ENCODE measurements at places on chromosomes 6 and 20.

DNA sequence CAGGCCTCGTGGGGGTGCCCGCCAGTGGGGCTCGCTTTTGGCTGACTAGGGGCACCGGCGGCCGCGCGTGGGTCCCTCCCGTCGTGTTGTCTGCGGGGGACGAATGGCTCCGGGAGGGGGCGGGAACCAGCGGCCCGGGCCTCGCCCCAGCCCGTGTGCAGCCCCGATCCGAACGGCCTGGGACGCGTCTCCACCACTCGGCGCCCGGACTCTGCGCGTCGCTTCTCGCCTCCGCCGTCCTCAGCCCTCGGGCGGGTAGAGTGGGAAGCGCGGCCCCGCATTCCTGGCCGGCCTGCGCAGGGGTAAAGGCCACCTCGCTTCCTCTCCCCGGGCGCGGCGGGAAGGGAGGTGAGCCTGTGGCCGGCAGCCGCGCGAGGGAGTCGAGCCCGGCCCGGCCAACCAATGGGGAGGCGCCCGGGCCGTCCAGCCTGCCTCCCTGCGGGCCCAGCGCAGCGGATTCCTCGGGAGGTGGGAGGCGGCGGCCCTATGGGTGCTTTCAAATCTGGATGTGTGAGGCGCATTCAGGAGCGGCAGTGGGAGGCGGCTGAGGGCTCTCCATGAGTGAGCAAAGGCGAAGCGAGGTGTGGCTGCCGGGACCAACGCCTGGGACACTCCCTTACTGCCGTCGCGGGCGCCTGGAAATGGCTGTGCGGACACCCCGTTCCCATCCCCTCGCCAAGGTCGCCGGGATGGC, 1.1 kb upstream of the ZBTB46 start:
- DNase-seq: peak; percentile 71
- H3K4me1 ChIP-seq: peaks cover 21% of the 10 kb centered on the region
- no peaks in the 10 kb centered on the region for H3K36me3 ChIP-seq
- no peak overlapping the region for H3K27ac ChIP-seq
- peaks cover 16% of the 10 kb centered on the region for H3K27me3 ChIP-seq

GRCh38 chr6:91569071-91569470, 982.2 kb upstream of the MAP3K7 start:
- H3K4me3 ChIP-seq: no peak overlapping the region
- peak overlapping the region; percentile 14 for H3K27ac ChIP-seq
- no peaks in the 10 kb centered on the region for H3K27me3 ChIP-seq
- H3K36me3 ChIP-seq: no peaks in the 10 kb centered on the region

GRCh38 chr6:129966125-129966524, 52.3 kb upstream of the L3MBTL3 start:
- H3K27ac ChIP-seq: no peak overlapping the region
- no peaks in the 10 kb centered on the region for H3K36me3 ChIP-seq
- no peaks in the 10 kb centered on the region for H3K27me3 ChIP-seq
- no peak for DNase-seq
- H3K4me1 ChIP-seq: no peaks in the 10 kb centered on the region

DNA sequence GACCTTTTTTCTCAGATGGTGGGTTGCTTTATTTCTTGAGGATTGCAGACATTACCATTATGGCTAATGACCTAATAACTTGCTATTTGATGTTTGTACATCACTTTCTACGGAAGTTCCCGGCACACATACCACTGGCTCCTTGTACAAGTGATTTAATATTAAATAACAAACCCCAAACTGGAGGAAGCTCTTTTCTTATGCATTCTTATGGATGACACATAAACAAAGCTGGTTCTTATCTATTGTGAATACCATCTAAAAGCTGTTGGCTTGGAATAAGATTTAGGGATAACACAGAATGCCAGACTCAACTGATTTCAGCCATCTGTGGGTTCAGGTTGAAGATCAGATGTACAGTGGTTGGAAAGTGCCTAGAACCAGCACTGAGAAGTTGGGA, 272.6 kb downstream of the TSHZ2 start:
- no peak for DNase-seq
- no peak overlapping the region for H3K27ac ChIP-seq
- H3K4me3 ChIP-seq: no peak overlapping the region
- H3K27me3 ChIP-seq: no peaks in the 10 kb centered on the region

- peak; percentile 2 for DNase-seq
- H3K27me3 ChIP-seq: no peaks in the 10 kb centered on the region
- H3K4me3 ChIP-seq: no peak overlapping the region
- H3K36me3 ChIP-seq: no peaks in the 10 kb centered on the region
Observed at GRCh38 chr20:25019381-25020155, 27.0 kb upstream of the APMAP start.

DNA sequence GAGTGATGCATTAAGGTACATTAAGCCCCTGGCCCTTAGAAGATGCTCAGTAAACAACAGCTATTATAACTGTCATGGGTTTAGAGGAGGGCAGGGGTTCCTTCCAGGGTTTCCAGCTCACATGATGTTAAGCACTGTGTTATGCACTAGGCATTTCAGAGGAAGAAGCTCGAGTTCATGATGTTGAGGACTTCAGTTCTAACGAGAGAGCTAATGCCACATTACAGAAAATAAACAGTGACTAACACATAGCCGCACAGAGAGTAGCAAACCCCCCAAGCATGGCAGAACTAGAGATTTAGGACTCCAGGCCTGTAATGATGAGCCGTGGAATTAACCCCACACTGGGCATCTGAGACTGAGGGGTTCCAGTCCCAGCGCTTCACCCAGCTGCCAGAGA, 105.2 kb downstream of the UNC5CL start:
- no peak for DNase-seq
- no peak overlapping the region for H3K27ac ChIP-seq
- no peak overlapping the region for H3K4me3 ChIP-seq

DNA sequence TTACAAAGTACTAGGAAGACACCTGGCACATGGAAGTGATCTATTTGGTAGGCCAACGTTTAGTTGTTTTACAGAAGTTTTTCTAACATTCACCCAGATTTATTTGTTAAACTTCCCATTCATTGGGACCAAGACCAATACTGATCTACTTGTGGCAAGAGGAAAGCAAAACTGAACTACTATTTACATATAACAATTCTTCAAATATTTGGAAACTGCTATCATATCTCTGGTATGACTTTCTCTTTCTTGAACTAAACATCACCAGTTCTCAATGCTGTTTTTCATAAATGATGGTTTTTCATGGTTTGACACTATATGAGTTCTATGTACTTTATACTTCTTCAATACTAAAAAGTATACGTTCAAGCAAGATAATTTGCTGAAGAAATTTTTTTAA, 189.2 kb downstream of the ASCC3 start:
- H3K27ac ChIP-seq: no peak overlapping the region

DNA sequence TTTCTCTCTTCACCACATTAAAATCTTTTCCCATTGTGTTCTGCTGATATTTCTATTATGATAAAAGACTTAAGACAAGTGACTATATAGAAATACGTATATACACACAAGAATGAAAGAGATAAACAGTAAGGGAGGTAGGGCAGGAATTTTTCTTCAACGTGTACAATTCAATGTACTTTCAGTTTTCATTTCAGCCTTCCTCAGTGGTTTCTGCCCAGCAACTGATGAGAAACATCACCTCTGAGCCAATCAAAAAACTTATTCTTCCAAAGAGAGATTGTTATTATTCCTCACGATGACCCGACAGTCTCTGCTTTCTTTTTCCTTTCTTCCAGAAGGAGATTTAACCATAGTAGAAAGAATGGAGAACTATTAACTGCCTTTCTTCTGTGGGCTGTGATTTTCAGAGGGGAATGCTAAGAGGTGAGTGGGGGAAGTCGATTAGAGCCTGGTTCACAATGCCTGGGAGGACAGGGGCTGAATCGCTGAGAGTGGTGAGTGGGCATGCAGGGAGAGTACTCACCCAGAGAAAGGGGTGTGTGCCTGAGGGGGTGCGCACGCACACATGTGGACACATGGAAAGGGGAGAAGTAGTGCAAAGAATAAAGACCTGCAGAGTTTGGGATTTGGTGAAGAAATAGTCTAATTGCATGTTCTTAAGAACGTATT, at the start of gene BTN3A1:
TSS of gene BTN3A1 (plus strand) at position 289 of the 672 bp plus-strand sequence. CDS start 3,289 bp downstream, outside the sequence.
- H3K27me3 ChIP-seq: no peaks in the 10 kb centered on the region
- peaks cover 11% of the 10 kb centered on the region for H3K4me1 ChIP-seq
- peak within 1 kb of the TSS; percentile 90 for H3K4me3 ChIP-seq
- peak within 1 kb of the TSS; percentile 79 for H3K27ac ChIP-seq

DNA sequence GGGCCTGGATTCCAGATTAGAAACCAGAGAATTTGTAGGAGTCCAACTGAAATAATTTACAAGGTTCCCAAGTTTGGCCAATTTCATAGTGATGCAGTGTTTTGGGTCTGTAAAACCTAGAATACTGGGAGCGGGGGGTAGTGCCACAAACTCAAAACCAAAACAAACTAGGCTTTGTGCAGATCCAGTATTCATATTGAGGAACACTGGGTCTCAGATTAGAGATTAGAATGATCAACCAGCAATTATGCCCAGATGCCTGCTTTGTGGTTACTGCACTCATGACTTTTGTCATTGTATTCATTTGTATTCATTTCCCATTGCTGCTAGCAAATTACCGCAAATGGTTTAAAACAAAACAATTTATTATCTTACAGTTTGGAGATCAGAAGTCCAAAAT, 3.2 kb upstream of the NDUFAF4 start:
- no peak for DNase-seq
- no peak overlapping the region for H3K27ac ChIP-seq
- H3K4me1 ChIP-seq: peaks cover 14% of the 10 kb centered on the region
- H3K4me3 ChIP-seq: no peak overlapping the region
- peaks cover 3% of the 10 kb centered on the region for H3K27me3 ChIP-seq

DNA sequence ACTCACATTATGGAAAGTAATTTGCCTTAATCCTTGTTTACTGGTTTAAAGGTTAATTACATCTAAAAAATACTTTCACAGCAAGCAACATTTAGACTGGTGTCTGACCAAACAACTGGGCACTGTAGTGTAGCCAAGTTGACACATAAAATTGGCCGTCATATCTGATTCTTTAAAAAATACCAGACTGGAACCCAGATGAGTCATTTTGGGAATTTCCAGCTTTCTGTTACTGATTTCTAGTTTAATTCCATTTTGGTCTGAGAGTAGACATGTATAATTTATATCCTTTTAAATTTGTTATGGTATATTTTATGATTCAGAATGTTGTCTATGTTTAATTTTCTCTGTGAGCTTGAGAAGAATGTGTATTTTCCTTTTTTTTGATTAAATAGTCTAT, 44.1 kb downstream of the SCP2D1 start:
- no peak overlapping the region for H3K27ac ChIP-seq
- no peak overlapping the region for H3K4me3 ChIP-seq
- no peak for DNase-seq

DNA sequence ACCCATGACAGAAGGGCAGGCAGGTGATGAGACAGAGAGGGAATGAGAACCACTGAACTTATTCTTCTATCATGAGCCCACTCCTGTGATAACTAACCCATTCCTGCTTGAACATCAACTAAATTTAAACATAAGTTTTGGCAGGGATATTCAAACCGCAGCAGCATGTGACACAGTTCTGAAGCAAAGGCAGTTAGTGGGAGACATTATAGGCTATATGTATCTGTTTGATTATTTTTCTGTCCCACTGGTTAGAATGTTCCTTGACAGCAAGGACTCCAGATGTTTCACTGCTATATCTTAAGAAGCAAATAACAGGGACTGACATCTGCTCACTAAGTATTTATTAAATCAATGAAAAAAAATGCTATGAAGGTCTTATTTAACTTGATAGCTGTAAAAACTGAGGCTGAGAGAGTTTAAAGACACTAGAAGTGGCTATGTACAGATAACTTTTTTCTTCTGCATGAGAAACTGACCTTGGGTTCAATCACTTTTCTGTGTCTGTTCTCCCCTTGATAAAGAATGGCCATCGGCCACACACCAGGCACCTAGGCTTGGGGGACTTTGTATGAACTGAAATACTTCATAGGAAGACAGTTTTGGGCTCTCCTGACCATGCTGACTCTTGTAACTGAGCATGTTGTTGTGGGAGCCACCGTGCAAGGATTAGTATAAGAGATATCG, 90.9 kb downstream of the CEP162 start:
- no peak for DNase-seq
- H3K27ac ChIP-seq: no peak overlapping the region
- no peaks in the 10 kb centered on the region for H3K4me1 ChIP-seq
